ENCODE measurements at places on chromosomes 12 and 14. TPM values are rescaled to one million over a fixed set of nuclear protein-coding genes. Genes with fewer than 3 reads are reported as not detected.

- no peak overlapping the region for H3K27ac ChIP-seq
- no peaks in the 10 kb centered on the region for H3K27me3 ChIP-seq
- no peak for DNase-seq
- H3K4me3 ChIP-seq = no peak overlapping the region
- no peaks in the 10 kb centered on the region for H3K36me3 ChIP-seq
- H3K4me1 ChIP-seq = no peaks in the 10 kb centered on the region
Measured at GRCh38 chr12:67910360-67911274, 78.6 kb upstream of the IFNG-AS1 start.

GRCh38 chr14:65352964-65353530 is 59.5 kb upstream of the FUT8 start:
- H3K4me1 ChIP-seq = peaks cover 3% of the 10 kb centered on the region
- H3K27ac ChIP-seq = no peak overlapping the region
- no peak for DNase-seq
- no peaks in the 10 kb centered on the region for H3K36me3 ChIP-seq

TMPRSS12 gene
- total RNA-seq = not detected

NYNRIN gene
- total RNA-seq = 18.3 TPM

- no peak overlapping the region for H3K4me3 ChIP-seq
- DNase-seq = no peak
- H3K4me1 ChIP-seq = no peaks in the 10 kb centered on the region
- H3K36me3 ChIP-seq = no peaks in the 10 kb centered on the region
- no peak overlapping the region for H3K27ac ChIP-seq
Measured at GRCh38 chr14:59601056-59601455, 24.4 kb upstream of the CCDC175 start.

GPRC5D gene
- not detected for total RNA-seq

ISM2 gene
- 0.52 TPM for total RNA-seq

PLEK2 gene
- 2.9 TPM for total RNA-seq

DNA sequence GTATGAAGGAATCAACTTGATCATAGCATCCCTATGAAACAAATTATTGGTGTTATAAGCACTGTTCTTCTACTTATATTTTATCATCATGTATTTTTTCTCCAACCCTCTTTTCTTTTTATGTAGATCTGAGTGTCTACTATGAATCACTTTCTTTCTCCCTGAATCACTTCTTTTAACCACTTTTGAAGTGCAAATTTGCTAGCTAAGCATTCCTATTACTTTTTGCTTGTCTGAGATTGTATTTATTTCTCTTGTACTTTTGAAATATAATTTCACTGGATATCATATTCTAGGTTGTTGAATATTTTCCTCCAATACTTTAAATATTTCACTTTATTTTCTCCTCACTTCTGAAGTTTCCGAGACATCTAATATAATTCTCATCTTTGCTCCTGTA is 1282.3 kb upstream of the FLRT2 start:
- no peak overlapping the region for H3K27ac ChIP-seq
- no peaks in the 10 kb centered on the region for H3K4me1 ChIP-seq

GRCh38 chr12:93753285-93753684 is 76.1 kb downstream of the CRADD start:
- no peak overlapping the region for H3K27ac ChIP-seq
- peaks cover 3% of the 10 kb centered on the region for H3K36me3 ChIP-seq
- H3K4me1 ChIP-seq = no peaks in the 10 kb centered on the region
- DNase-seq = no peak

KRT71 gene
- not detected for total RNA-seq

GRCh38 chr14:60944204-60944603 is 36.7 kb downstream of the TRMT5 start:
- H3K27me3 ChIP-seq = no peaks in the 10 kb centered on the region
- H3K36me3 ChIP-seq = no peaks in the 10 kb centered on the region
- no peaks in the 10 kb centered on the region for H3K4me1 ChIP-seq
- H3K27ac ChIP-seq = no peak overlapping the region

DNA sequence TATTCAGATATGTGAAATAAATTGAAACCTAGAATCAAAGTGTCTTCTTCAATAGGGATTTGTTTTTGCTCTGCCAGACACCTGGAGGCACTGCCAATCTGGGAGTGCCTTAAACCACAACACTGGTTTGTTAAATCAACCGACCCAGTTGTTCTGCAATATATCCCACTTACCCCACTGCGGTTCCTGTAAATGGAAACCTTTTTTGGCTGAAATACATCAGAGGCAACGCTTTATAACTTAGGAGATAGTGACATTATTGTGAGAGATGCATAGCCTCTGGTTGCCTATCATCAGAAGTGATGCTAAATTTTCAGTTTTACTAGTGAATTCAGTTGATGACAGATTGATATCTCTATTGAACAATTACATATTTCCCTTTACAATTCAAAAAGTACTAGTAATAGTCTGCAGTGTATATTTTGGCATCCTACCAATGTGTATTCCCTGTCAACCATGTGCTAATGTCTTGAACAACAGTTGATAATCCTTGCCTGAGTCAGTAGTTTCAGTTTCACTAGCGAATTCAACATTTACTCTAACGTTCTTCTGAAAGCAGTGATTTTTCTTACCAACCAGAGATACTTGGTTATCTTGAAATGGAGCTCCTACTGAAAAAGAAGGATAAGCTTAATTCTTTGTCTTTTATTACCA is 30.5 kb downstream of the PPP2R5C start:
- H3K4me3 ChIP-seq = no peak overlapping the region
- no peak overlapping the region for H3K27ac ChIP-seq
- DNase-seq = no peak
- no peaks in the 10 kb centered on the region for H3K4me1 ChIP-seq
- no peaks in the 10 kb centered on the region for H3K27me3 ChIP-seq
- H3K36me3 ChIP-seq = no peaks in the 10 kb centered on the region

DNA sequence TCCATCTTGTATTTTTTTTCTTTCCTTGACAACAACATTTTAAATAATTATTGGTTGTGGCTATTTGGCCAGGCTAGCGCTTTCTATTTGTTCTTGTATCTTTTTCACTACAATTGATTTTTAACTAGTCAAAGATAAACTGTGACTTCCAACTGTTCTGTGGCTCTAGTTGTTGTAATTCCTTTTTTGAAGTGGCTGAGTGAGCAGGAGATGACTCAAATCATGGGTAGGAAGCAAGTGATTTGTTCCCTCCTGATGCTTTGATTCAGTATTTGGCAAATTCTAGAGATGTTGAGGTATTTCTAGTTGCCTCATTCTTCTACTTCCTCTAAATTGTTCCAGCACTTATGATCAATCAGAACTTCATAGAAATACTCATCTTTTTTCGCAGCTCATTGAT is 633.5 kb downstream of the RERGL start:
- H3K27me3 ChIP-seq = no peaks in the 10 kb centered on the region
- H3K36me3 ChIP-seq = no peaks in the 10 kb centered on the region
- no peak for DNase-seq
- H3K4me1 ChIP-seq = no peaks in the 10 kb centered on the region
- H3K27ac ChIP-seq = no peak overlapping the region

DNA sequence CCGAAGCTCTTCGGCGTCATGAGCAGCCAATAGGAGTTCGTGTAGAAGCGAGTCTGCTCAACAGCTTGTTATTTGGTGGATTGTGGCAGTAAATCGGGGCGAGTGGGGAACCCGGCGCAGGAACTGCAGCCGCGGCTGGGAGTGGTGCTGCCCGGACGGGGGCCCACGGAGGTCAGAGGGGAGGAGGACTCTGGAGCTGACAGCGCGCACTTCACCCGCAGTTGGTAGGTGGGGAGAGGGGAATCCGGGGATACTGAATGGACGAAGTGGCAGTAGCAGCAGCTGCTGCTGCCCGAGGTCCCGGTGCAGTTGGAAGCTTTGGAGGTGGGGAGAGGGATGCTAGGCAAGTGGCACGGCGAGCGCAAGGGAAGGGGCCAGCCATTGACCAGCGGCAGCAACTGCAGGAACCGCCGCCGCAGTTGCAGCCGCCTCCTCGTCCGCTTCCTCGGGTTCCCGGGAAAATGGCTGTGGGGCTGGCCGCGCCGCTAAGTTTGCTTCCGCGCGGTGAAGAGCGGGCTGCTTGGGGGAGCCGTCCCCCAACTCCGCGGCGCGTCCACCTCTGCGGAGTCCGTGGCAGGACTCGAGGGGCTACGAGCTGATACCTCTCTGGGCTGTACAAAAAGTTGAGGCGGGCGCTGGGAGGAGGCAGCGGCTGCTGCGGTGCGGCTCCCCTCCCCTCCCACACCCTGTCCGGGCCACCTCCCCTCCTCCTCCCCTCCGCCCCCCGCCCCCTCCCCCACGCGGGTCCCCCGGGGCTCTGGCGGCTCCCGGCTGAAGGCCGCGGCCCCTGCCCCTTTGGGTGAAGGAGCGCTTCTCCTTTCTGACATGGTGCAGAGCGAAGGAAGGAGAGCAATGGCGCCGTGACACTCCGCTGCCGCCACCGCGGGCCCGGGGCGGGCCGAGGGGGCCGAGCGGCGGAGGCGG is at the start of gene ARID4A:
ARID4A (plus strand) TSS at position 79 of the 924 bp plus-strand sequence. CDS start 1,300 bp downstream, outside the sequence.
- H3K27ac ChIP-seq = peak within 1 kb of the TSS; percentile 98
- DNase-seq = no peak
- H3K36me3 ChIP-seq = peaks cover 16% of the 10 kb centered on the region
- H3K27me3 ChIP-seq = no peaks in the 10 kb centered on the region

- H3K27ac ChIP-seq = no peak overlapping the region
- no peaks in the 10 kb centered on the region for H3K27me3 ChIP-seq
- 0 out of 2 replicates have a peak, but pooled peaks cover 4% of the 10 kb centered on the region for H3K36me3 ChIP-seq
- no peak for DNase-seq
- peaks cover 4% of the 10 kb centered on the region for H3K4me1 ChIP-seq
Measured at GRCh38 chr14:103418481-103418818, 33.2 kb downstream of the MARK3 start.

FOXN4 gene
- total RNA-seq = 0.26 TPM

DNA sequence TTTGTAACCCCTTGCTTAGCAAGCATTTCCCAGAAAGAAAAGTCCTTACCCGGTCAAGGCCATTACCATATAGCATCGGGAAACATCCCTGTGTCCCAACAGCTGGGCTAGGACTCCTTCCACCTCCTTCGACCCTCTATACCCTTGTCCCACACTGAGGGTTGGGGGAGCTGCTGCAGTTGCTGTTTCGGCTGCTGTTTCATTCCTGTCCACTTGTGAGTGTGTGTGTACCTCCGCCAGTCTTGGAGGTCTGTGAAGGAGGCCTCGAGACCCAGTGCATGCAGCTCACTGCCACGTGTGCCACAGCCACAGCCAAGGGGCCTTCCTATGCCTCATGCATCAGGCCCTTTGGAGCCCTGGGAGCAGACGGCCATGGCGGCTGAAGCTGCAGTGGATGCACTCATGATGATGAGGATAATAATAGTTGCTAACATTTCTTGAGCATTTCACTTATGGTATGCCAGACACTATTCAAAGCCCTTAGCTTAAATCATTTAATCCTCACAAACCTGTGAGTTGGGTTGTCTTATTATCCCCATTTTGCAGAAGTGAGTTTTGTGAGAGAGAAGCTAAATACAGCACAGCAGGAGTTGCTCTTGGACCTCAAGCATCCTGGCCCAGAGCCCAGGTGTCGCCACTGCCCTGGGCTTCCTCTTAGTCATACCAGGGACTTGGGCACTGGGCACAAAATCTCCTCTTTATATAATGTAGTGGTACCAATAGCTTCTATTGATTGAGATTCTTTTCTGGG is 156.5 kb downstream of the PRKCH start:
- peaks cover 4% of the 10 kb centered on the region for H3K4me1 ChIP-seq
- H3K36me3 ChIP-seq = no peaks in the 10 kb centered on the region
- H3K27ac ChIP-seq = no peak overlapping the region

- no peaks in the 10 kb centered on the region for H3K27me3 ChIP-seq
- H3K4me1 ChIP-seq = no peaks in the 10 kb centered on the region
- H3K36me3 ChIP-seq = no peaks in the 10 kb centered on the region
- no peak overlapping the region for H3K4me3 ChIP-seq
Measured at GRCh38 chr12:14576896-14577295, 9.2 kb upstream of the PLBD1 start.

Measured in H1 (cell line).